Hematopoietic multipotent progenitor cell (in vitro differentiated cells): ENCODE measurements at places on chromosomes 12 and 14.

DNA sequence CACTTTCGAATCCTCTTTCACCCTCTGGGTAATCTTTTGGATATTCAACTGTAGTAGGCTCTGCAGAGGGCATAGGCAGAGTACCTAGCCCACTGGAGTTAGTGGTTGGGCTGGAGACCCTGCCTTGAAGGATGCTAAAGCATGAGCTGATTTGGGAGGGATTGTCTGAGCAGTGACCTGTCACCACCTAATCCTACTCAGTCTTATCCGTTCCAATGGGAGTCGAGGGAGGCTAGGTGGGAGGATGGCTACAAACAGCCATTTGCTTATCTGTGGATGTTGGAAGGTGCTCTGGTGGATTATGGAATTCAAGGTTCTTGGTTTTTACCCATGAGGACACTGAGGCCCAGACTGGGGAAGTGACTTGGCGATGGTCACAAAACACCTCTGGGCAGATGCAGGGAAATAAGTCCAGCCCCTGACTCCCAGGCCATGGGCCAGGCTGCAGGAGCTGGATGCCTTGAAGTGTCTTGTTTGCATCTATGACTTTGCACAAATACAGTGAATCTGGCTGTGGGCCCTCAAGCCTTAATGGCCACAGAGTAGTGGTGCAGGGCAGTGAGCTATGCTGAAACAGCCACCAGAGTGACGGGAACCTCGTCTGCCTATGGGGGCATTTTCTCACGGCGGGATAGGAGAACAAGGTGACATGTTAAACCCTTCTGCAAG is 3.7 kb downstream of the KMT5A start:
- peak; percentile 22 for DNase-seq

- DNase-seq = peak; percentile 28
Observed at GRCh38 chr14:25042362-25043299, 7.3 kb downstream of the STXBP6 start.

DNA sequence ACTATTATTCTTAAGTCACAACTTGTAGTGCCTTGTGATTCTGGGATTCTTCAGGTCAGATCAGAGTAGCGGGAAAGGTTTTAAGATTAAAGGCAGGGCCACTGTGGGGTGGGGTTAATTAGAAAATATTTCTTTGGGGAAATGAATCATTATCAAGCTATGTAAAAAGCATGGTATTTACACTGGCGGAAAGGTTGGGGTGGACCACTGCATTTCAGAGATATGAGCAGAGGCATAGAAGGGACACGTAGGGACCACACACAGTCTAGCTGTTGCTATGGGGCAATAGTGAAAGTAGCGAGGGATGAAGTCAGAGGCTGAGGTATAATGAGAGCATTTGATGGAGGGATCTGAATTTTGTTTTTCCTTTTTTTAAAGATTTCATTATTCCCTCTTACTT is 31.7 kb upstream of the KCNH3 start:
- no peak for DNase-seq

- DNase-seq = no peak
Observed at GRCh38 chr12:109261087-109261486, 48.0 kb downstream of the FOXN4 start.

- no peak for DNase-seq
Observed at GRCh38 chr12:34354239-34355200, 332.2 kb downstream of the ALG10 start.

DNA sequence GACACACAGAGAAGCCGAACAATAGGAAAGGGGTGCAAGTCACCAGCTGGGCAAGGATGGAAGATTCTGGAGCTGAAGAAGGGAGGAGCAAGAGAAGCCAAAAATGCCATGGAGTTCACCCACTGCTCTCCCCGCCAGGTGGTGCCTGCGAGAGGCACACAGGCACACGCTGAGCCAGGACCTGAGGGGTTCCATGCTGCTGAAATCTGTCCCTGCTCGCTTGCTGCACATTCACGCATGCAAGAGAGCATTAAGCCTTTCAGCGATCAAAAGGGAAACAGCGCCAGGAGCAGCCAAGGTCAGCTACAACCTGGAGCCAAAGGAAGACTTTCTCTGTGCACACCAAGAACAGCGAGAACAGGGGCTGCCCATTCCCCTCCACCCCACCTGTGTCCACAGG is 104.1 kb downstream of the ANO2 start:
- no peak for DNase-seq

DNA sequence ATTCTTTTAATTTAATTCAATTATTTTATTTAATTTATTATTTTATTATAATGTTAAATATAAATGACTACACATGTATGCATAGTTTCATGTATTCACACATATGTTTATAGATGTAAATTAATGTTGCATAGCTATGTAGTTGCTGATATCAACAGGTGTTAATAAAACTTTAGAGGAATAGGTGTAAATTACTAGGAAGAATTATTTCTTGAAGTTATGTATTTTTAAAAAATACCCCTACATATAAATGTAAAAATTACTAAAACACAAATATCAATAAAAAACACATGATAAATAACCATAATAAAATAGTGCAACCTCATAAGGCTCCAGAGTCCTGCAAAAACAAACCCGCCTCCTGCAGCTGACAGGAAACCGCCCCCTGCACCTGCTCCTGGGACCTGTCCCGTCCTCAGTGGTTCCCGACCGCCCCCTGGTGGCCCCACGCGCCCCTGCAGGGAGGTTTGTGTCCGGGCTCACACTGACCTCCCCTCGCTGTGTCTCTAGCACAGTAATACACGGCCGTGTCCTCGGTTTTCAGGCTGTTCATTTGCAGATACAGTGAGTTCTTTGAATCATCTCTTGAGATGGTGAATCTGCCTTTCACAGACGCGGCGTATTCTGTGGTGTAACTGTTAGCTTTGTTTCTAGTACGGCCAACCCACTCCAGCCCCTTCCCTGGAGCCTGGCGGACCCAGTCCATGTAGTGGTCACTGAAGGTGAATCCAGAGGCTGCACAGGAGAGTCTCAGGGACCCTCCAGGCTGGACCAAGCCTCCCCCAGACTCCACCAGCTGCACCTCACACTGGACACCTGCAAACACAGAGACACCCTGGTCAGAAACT is 1264.0 kb downstream of the TMEM121 start:
- DNase-seq = peak; percentile 86

GRCh38 chr12:69115951-69116350 is 123.4 kb upstream of the CPSF6 start:
- DNase-seq = no peak

GRCh38 chr12:106434526-106434925 is 77.0 kb downstream of the POLR3B start:
- no peak for DNase-seq

DNA sequence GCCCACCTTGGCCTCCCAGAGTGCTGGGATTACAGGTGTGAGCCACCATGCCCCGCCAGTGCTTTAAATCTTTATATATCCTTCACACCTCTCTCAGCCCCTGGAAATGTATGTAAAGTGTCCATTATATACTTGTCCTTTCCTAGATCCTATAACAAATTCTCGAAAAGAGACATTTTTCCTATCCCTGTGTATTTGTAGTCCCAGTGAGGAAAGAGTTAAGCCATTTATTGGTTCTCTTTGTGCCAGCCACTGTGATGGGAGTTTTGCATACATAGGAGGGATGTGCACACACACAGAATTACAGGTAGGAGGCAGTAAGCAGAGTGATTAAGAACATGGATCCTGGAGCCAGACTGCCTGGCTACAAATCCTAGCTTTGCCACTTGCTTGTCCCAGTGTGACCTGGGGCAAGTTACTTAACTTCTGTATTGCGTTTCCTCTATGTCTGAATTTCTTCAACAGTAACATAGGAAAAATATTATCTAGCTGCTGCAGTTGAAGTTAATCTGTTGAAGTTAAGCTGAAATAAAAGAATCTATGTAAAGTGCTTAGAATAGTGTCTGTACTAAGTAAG is 2.1 kb upstream of the RABGGTA start:
- no peak for DNase-seq

- DNase-seq = no peak
Observed at GRCh38 chr14:104267895-104268294, 129.5 kb downstream of the KIF26A start.

DNA sequence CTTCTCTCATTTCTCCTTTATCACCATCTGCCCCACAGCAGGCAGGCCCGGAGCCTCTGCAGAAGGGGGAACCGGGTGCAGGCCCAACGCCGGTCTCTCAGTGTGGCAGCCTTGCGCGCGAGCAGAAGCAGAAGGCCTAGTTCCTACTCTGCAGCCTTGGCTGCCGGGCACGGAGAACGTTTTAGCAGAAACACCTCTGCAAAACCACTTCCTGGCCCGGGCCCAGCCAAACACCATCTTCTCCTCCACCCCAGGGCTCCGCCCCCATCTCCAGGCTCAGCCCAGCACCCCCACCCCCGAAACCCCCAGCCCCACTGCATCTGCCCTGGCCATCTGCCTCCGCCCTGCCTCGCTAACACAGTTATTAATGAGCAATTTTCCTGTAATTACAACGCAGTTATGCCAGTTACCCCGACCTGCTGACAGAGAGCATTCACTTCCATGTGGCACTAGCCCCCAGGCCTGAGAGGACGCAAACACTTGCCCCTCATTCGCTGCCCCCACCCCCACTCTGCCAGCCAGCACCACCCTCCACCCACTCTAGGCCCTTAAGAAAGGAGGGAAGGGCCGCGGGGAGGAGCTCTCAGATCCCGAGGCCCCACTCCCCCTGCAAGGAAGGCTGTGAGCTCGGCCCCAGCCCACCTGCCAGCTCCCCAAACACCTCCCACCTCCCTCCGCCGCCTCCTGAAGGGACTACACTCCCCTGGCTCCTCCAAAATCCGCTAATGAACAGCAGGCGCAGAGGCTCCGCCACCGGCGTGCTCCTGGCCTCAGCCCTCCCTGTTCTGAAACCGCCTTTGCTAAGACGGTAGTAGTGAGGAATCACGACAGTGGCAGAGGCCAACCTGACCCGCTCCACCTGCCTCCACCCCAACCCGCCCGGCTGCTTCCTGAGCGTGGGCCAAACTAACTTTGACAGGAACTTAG is 44.7 kb upstream of the FBRSL1 start:
- peak; percentile 92 for DNase-seq

DNA sequence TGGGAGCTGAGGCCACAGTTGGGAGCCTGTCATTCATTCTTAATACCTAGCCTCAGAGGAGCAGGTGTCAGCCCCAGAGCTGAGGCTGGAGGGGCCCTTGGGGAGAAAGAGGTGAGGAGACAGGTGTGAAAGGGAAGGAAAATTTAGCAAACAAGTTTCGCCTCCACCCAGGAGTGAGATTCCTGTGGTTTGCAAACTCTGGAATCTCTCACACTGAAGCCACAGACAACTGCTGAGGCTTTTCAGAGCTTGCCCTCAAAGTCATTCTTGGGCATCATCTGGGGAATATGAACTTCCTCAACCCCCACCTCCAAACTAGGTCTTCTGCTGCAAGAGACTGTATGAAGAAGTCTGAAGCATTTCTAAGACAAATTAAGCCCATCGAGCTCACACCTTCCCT is 589.5 kb upstream of the TBX3 start:
- no peak for DNase-seq

DNA sequence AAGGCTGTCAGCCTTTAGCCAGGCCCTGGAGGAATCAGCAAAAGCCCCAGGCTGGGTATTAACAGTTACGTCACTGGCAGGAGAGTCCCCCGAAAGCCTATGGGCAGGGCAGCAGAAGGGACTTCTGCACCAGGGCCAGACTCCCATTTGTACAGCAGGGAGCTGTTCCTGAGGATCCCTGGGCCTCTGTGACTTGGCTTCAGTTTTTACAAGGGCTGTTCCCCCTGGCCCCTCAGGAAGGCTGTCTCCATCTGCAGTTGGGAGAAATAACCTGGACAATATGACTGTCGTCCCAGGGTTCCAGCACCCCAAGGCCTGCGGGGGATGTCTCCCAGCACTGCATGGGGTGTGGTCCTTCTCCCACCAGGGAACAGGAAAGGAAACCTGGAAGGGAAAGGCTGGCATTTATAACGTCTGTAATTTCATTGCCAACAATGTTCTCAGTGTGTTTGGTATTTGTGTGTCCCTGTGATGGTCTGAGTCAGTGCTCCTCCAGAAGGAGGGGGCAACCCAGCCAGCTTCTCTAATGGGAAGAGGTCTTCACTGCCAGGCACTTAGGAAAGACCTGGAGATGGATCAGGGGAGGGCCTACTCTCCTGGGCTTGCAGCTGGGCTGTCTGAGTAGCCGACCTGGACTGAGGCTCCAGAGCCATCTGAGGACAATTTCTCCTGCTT is 42.4 kb downstream of the ERH start:
- no peak for DNase-seq

GRCh38 chr12:93242154-93242972 is 135.4 kb upstream of the NUDT4 start:
- no peak for DNase-seq

DNA sequence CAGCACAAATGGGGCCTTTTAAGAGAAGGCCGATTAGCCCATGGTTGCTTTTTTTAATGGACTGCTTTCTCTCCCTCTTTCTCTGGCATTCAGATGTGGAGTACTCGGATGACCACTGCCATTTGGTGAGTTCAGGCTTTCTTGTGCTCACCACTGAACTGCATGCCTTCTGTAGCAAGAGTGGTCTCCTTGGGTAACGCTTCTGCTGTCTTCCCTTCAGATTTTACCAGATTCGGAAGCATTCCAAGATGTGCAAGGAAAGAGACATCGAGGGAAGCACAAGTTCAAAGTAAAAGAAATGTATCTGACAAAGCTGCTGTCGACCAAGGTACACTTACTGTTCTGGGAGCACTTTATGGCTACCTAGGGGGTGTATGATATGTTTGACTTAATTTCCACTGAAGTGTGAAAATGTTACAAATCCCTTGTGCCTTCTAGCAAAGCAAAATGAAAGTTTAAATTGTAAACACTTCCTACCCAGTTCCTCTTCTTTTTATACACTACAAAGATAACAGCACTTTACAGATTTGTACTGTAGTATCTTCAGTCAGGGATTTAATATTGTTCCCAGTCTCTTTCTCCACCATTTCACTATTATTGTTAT is 148.8 kb downstream of the PLXNC1 start:
- DNase-seq = no peak

DNA sequence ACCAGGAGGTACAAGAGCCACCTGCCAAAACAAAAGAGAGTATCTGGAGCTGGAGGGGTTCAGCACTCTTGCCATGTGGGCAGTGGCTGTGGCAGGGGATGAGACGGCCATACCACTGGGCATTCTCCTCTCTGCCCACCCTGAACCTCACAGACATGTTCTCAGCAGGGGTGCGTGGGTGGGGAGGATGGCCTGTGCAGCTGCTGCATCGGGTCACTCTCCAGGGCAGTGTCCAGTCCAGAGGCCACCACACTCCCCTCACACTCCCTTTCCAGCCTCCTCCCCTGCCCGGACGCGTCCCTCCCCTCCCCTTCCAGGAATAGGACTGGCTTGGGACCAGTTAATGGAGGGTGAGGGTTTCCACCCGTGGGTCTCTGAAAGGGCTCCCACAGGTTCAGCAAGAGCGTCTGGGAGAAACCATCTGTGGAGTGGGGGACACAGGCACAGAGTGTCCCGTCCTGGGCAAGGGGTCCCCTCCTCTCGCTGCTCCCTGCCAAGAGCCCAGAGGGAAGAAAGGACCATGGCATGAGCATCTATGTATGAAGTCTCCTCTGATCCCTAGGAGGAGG is 501 bp downstream of the C1R start:
- DNase-seq = no peak
